Fibroblast of skin of left biceps (primary cell): ENCODE measurements at places on chromosomes 11 and 22.

GRCh38 chr22:25365491-25366261 is 146.2 kb downstream of the CRYBB2 start:
- DNase-seq, result no peak

DNA sequence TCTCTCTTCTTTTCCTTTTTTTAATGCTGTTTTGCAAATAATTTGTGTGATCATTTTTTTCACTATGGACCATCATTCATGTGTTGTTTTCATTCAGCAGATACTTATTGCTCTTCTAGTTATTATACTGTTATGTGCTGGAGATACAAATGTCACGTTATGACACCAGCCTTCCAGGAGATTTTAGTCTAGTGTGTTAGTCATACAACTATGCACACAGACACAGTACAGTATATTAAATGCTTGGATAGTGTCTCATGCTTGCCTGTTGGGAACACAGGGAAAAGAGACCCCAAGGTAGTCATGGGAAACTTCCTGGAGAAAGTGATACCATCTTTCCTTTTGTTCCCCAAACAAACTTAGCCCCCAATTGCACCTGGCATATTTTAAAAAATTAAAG is 116.1 kb downstream of the UVRAG start:
- DNase-seq, result no peak

DNA sequence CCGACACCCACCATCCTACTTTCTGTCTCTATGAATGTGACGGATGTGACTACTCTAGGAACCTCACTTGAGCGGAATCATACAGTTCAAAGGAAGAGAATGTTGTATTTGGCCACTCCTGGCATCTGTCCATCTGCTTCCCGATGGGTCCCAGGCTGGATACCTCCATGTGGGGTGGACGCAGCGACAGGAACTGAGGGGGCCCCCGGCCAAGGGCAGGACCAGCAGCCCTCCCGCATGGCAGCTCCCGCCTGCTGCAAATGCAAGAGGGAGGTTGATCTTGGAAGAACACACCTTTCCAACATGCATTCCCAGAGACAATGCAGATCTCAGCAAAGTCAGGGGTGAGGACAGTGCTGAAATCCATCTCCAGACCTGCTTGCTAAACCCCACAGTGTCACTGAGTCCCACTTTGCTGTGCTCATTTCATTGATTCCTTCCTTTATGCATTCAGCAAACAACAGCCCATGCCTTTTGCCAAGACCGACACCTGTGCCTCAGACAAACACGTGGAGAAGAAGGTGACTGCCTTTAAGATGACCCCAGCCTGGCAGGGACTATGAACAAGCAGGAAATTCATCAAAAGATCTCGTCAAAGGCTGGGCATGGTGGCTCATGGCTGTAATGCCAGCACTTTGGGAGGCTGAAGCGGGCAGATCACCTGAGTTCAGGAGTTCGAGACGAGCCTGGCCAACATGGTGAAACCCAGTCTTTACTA is 246.2 kb downstream of the CTTN start:
- DNase-seq, result no peak

DNA sequence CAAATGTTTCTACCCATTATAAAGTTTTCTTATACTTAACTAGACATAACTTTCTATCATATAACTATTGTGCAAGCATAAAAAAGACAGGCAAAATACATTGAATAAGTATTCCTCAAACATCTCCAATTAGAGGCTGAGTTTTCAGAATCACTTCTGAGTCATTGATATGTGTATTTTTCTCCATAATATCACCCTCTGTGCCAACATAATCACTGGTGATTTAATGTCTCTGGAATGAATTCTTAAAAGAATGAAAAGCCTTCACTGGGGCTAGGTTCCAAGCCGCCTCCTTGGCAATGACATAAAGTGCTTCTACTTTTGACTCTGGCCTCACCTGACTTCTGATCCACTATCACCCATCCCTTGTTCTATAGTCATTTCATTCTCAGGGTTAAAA is 197.0 kb upstream of the E2F8 start:
- no peak for DNase-seq

GRCh38 chr11:8740129-8740528 is 57.5 kb downstream of the RPL27A start:
- DNase-seq, result no peak

DNA sequence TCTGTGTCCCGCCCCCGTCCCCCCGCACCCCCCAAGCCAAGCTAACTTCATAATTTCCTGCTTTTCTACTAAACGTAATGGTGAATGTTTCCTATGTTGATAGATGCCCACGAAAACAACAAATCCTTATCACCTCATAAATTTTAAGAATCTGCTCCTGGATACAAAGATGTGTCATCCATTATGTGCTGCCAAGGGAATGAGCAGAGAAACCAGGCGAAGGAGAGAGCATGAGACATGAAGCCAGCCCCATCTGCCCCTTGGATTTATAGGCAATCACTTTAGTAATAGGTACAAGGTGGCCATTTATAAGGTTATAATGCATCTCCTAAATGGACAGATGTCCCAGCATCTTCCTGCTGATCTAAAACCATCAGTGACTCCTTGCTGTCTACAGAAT is 30.3 kb downstream of the LAYN start:
- DNase-seq, result no peak

DNA sequence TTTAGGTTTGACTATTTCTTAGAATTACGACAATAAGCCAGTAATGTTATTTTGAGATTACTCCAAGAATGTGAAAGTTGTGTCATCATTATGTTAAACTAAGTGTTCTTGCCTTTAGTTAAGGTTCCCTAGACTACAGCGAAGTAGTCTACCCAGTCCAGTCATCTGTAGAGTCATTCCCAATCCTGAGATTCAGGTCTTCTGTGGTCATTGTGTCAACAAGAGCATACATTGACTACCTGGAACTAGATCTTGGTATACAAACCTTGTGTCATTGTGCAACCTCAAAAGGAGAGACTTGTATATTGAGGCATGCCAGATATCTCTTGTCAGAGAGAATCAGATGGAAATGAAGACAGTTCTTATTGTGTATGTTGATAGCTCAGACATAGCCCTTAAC is 115.9 kb downstream of the ATM start:
- no peak for DNase-seq

GRCh38 chr11:122094836-122095235 is 21.2 kb downstream of the BLID start:
- no peak for DNase-seq

DNA sequence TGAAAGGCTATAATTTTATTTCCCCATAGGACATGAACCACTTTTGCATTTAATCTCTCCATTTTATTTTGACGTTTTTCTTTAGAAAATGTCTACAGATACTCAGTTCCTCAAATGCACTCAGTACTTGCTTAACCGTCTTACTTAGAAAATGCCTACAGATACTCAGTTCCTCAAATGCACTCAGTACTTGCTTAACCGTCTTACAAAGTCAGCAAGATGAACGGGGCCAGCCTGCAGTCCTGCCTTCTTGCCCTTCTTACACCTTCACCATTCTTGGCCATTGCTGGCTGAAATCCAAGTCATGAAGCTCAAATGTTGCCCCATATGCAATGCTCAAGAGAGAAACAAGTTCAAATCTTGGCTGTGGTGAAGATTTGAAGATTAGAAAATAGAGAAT is 34.1 kb downstream of the CSNK2A3 start:
- DNase-seq, result no peak

GRCh38 chr22:42945027-42945426 is 69.9 kb downstream of the PACSIN2 start:
- DNase-seq, result no peak

DNA sequence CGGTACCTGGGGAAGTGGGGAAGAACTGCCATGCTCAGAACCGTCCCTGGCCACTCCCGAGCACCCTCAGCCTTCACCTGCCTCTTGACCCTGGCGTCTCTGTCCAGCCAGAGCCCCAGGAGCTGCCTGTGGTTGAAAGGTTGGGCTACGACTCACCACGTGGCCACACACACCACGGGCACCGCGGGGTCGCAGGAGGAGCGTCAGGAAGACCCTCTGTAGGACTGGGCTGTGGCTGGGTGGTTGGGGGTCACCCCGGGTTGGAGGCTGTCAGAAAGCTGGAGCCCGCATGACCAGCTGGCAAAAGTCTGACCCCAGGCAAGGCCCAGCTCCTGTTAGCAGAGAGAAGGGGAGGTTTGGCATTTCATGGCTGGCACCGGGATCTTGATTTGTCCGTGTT is 11.5 kb downstream of the KRTAP5-5 start:
- DNase-seq, result no peak

DNA sequence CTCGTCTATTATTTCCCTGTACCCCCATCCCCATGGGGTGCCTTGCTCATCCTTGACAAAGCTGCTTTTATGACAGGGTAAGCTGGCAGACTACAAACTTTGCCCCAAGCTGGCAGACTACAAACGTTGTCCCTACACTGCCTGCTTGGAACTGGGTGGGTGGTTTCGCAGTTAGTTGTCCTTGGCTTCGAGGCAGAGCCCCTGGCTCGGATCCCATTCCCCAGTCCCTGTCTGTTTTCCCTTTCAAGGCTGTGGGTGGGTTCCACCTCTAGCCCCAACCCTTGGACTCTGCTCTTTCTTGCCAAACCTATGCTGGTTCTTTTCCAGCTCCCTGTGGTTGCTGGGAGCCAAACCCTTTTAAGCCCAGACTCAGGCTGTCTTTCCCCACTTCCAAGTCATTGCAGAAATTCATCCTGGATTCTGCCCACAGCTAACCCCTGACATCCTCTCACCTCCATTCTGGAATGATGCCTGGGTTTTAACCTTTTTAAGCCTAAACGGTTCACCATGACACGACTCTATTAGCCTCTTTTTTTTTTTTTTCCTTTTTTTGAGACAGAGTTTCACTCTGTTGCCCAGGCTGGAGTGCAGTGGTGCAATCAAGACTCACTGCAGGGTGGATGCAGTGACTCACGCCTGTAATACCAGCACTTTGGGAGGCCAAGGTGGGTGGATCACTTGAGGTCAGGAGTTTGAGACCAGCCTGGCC is 9.2 kb upstream of the RBM14 start:
- peak; percentile 28 for DNase-seq

DNA sequence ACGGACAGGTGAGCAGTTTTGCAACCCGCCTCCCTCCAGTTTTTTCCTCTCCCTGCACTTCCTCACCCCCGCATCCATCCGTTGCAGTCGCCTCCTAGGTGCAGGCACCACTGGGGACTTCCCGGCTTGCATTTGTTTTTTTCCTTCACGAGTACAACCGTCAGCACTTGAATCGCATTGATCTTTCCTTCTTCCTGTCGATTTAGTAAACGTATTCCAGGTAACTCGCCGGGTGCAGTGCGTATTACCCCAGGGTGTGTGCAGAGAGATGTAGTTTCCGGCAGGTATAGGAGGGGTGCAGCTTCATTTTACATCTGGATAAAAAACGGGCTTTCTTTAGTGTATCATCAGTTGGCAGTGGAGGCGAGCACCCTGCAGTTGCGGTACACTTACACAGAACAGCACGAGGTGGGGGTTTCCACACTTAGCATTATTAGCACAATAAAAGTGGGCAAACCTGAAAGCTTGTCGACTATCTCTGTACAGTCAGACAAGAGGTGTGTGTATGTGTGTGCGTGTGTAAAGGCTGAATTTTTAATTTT is at the start of gene SORL1-AS1:
SORL1-AS1 (minus strand) TSS at position 359 of the 542 bp plus-strand sequence.
- no peak for DNase-seq

GRCh38 chr11:46471943-46472661 is 80.5 kb upstream of the CHRM4 start:
- DNase-seq, result no peak

- DNase-seq, result no peak
Observed at GRCh38 chr11:1574933-1575242, 2.8 kb upstream of the DUSP8 start.

DNA sequence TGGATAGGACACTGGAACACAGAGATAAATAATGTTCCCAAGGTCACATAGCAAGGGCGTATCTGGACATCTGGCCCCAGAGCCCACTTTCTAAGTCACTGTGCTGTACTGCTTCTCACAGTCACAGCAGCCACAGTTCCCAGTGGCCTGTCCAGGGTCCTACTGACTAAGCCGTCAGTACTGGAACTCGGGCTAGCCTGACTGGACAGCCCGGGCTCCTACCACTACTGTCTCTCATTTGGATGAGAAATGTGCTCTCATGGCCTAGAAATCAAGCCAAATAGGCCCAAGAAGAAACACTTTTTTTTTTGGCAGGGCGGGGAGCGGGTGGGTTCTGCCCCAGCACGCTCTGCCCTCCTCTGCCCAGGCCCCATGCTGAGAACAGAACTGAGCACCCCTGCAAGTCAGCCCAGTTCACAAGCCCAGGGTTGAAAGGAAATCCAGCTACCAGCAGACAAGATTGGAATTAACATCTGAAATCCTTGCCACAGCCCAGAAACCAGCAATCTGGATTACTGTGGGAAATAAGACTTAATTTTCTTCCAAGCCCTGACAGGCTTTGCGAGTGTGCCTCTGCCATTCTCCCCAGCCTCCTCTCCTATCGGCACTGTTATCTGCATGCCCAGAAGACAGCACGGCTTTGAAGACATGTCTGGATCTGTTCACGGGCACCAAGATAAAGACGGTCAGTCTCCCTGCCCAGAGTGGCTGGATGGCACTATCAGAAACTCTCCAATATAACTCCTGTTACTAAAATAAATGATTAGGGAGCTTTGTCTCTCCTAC is 182.9 kb upstream of the NCAM1 start:
- no peak for DNase-seq

DNA sequence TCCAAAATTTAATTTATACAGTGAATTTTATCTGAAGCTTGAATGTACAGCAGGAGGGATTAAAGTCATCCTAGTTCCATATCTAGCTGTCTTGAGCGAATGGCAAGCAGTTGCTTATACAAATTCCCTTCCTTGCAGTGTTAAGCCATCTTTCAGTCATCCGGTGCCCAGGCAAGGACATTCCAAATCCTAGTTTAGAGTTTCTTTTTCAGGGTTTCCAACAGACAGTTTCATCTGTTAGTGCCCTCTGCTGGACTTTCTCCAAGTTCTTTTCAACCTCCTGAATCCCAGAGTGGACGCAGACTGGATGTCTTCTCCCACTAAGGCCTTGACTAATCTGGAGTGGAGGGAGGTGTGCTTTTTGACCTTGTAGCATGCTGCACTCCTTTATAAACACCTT is 45.4 kb downstream of the GRAMD1B start:
- DNase-seq, result no peak

GRCh38 chr11:103794262-103794661 is 242.2 kb upstream of the DDI1 start:
- DNase-seq, result peak; percentile 61

GRCh38 chr11:123559523-123559955 is 94.9 kb downstream of the SCN3B start:
- no peak for DNase-seq

DNA sequence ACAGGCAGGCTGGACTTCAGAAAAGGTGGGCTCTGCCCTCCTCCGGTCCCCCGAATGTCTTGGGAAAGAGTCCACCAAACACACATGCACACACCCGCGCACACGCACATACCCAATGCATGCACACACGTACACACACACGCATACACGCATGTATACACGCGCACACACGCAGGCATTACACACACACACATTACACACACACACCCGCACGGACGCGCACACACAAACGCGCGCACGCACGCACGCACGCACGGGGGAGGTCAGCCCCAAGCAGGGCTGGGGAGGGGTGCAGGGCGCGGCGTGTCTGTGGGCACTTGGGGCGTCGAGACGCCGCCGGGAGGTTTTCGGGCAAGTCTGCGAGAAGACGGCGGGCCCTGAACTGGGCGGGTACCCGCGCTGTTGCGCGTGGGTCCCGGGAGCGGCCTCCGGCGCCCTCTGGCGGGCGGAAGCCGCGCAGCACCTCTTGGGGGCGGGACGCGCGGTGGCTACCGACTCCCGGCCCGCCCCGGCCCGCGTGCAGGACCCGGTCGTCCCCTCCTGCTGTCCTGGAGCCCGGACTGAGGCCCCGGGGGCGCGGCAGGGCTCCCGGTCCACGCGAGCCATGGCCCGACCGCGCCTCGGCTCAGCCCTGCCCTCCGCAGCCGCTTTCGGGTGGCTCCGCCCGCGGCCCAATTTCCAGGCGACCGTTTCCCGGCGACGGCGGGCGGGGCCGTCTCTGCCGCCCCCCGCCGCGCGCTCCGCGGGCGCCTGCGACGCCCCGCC is 3.6 kb downstream of the SEPTIN5 start:
- peak; percentile 20 for DNase-seq
